PC-9 (cell line): ENCODE measurements at places on chromosomes 4 and X. TPM values are rescaled to one million over a fixed set of nuclear protein-coding genes. Genes with fewer than 3 reads are reported as not detected.

The GUCY1B1 gene
- total RNA-seq, result 0.38 and 0.39 TPM in 2 replicates

The BEX2 gene
- 4.7 and 6.9 TPM in 2 replicates for total RNA-seq

The AVPR2 gene
- 3.2 and 3.8 TPM in 2 replicates for total RNA-seq

The CSAG3 gene
- total RNA-seq, result 41.6 and 52.9 TPM in 2 replicates

The GPAT3 gene
- 27.0 and 29.1 TPM in 2 replicates for total RNA-seq

The PCDH18 gene
- 0.15 and 0.40 TPM in 2 replicates for total RNA-seq
